Right ventricle myocardium superior (tissue), 1 donor: ENCODE measurements at places on chromosomes 7 and 10. TPM values are rescaled to one million over a fixed set of nuclear protein-coding genes. Genes with fewer than 3 reads are reported as not detected.

- no peak for DNase-seq
These were observed 32.8 kb downstream of the DNAJB12 start for GRCh38 chr10:72322030-72322279.

Gene DDC
- not detected for total RNA-seq

DNA sequence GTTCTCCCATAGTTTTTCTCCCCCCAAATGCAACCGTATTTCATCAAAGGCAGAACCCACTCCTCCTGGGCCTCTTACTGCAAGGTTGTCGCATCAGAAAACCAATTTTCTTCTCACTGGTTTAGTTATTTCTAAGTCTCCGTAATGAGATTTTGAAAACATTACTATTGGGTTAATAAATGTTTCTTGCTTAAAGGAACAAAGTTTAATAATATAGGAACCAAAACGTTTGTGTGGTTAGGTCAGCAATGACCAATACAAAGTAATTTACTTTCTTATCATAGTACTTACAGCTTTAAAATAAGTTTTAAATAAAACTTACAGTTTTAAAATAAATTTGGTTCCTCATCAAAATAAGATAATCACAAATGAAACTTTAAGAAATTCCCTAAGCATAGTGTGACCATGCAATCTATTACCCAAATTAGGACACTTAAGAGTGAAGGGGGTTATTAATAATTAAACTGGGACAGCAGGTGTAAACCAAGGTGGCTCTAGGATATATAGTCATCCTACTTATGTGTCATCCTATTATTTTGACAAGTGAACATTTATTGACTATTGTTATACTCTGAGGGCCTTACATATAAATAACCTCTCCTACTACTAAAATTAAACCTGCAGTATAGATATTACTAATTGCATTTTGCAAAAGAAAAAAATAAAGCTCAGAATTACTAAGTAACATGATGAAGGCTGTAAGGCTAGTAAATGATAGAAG, 415.4 kb upstream of the LRRN3 start:
- DNase-seq = no peak

DNA sequence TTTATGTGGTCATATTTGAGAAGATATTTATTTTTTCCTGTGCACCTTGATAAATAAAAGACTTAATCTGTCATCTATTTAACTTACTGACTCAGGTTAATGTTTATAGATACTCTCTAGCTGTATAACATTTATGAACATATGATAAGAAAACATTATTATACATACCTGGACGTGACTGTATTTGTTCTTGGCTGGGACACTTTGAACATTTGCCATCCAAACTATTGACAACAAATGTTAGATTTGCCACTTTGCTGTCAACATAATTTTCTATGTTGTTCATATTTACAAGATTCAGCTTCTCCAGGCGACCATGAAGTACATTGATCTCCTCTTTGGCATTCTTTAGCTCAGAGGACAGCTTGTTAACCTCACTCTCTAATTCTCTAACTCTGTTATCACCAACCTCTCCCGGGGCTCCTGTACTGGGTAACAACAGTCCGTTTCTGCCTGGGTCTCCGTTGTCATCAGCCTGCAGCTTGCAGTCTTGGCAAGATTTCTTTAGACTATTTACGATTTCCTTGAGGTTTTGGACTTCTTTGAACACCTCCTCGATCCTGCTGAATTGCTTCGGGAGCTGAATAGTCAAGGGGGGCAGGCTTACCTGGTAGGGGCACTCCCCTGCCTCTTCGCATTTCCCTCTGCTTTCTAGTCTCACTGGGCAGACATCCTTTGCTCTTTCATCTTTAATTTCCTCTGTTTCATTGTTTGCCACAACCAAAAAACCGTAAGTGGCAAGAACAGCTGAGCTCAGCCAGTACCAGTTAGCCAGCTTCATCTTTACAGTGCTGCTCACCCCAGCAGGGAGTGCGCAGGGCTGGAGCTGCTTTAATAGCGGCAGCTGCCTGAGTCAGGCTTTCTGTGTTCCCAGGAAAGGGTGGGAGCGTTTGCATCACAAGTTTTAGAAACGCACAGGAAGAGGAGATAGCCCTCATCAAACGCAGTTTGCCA, at the start of gene FGL2:
TSS of gene FGL2 (minus strand) at position 807 of the 954 bp plus-strand sequence. CDS start at position 781, 26 bp downstream.
- DNase-seq = peak; percentile 74

GRCh38 chr7:155297517-155298287, at the start of gene INSIG1:
TSS of gene INSIG1 (plus strand) at chr7:155297878. CDS start at chr7:155298286, 408 bp downstream.
- DNase-seq = peak; percentile 95

Gene NPSR1
- not detected for total RNA-seq

Gene ABI1
- 23.9 TPM for total RNA-seq

Gene OR13A1
- not detected for total RNA-seq

DNA sequence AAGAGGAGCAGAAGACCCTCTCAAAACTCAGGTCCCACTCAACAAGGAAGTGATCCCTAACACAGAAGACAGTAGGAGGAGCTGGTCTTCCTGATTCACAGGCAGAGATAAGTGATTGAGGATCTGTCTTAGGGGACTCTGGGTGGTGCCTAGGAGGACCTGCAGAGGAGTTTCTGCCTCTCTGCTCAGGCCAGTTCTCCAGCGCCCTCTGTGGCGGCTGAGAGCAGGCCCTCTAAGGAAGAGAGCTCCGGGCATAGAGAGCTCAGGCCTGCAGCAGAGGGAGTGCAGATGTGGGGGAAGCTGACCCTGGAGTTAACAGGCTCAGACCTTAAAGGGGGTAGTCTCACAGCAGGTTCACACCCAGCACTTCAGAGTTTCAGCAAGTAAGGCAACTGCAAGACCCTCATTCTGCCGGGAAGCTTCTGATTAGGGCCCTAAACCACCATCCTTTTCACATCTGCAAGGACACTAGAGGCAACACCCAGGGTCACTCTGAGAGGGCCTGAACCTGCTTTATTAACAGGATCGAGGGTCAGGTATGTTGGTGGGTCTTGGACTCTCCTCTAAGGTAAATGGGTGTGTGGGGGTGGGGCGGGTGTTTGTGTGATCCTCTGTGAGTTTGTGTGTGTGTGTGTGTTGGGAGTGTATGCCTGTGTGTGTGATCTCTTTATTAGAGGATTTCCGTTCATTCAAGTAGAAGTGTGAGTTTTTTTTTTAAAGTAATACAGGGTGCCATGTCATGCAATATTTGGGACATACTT, 57.6 kb upstream of the TARP start:
- DNase-seq = no peak

DNA sequence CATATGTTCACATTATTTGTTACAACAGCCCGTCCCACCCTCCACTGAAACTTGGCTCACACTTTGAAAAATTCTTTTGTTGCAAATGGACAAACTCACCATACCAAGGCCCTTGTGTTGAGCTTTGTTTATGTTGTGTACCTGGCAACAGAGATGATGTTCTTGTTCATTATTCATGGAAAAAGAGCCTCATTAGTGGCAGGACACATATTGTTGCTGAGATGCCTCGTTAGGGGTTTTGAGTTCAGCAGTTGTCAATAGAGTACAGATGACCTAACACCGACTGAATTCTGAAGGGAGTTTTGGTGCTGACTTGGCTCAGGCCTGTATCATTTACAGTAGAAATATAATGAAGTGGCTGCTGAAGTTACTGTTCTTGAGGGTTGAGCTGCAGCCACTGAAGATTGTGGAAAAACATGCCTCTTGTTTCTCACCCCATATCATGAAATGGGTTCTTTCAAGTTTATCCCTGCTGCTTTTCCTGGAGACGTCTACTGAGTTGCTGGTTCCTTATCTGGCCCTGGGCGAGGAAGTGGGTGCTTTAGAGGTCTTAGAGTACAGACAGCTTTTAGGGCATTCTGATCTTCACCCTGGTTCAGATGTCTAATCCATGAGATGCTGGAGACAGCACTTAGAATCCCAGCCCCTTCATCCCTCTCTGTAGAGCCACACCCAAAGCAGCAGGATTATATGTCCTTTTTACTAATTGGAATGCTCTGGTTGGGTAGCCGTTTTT, 149.7 kb downstream of the WNT2 start:
- DNase-seq = no peak

DNA sequence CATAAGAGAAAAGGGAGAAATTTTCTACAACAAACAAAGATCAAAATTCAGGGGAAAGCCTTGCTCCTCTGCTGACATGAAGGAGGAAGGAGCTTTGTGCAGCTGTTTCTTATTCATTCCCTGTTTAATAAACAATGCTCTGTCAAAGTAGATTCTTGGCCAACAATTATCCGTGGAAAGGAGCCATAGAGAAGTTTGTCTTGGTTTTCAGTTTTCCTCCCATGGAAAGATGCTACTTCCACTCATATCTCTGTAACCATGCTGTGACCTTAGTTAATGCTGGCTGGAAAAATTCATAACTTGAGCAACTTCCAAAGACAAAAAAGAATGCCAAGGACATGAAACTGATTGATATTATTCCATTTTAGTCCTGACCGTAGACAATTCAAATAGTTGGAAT, 8.1 kb downstream of the DDC start:
- DNase-seq = no peak

GRCh38 chr10:73044378-73045285, 52.0 kb downstream of the P4HA1 start:
- no peak for DNase-seq

Gene LIPN
- total RNA-seq = not detected

Gene C10orf71
- 108 TPM for total RNA-seq
